ENCODE measurements at places on chromosomes 12 and 14.
A peak's percentile ranks its signal among the peaks of the same experiment; 100 is the strongest.

- DNase-seq, result no peak
Measured at GRCh38 chr12:49031573-49032161, 13.1 kb upstream of the PRKAG1 start.

- no peak for DNase-seq
Measured at GRCh38 chr12:112536367-112536730, 117.6 kb downstream of the PTPN11 start.

- no peak for DNase-seq
Measured at GRCh38 chr12:13141686-13142085, 38.2 kb upstream of the GSG1 start.

DNA sequence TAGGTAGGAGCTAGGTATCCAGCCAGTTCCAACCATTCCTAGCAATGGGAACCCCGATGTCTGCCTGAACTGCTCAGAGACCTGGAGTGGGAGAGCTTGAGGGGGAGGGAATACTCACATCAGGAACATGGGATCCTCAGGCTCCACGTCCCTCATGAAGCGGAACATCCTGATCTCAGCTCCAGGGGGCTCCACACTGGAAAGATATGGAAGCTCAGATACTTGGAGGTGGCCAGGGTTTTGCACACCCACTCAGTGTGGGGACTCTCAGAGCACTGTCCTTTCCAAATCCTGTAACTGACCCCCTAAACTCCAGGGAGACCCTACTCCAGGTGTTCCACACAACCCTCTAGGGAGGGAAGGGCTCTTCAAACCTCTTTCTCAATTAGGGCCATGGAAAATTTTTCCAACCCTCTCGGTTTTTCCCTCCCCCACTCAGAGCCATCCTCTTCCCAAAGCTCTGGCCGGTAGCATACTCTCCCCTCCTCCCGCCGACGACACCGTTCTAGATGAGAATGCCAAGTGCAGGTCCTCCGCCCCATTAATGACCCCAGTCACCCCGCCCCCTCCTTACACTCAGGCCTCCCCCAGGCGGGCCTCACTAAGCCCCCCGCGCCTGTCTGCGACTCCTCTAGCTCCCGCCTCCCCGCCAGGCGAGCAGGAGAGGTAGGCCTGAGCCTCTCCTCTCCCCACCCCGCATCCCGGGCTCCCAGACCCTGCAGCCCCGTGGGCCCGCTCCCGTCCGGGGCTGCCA, 597 bp downstream of the MLF2 start:
- no peak for DNase-seq

DNA sequence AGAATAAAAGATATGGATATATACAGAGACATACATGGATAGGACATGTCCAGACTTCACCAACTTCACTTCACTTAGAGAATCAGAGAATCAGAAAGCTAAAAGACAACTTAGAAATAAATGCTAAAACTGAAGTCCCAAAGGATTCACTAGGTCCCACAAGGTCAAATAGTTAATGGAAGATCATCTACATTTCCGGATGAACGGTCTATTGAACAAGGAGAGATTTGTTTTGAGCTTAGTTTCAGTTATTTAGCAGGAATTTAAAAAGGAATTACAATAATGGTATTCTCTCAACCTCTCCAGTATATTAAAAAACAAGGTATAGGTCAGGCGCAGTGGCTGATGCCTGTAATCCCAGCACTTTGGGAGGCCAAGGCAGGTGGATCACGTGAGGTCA, 187.0 kb downstream of the MED13L start:
- no peak for DNase-seq

DNA sequence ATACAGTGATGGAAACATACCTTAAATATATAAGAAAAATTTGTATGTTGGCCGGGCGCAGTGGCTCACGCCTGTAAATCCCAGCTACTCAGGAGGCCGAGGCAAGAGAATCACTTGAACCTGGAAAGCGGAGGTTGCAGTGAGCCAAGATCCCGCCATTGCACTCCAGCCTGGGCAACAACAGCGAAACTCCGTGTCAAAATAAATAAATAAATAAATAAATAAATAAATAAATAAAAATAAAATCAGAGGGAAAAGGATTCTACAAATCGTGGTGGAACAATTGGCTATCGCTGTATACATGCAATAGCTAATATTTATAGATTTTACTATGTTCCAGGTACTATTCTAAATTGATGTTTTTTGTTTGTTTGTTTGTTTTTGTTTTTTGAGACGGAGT, 1.7 kb upstream of the ATF7 start:
- DNase-seq, result no peak

DNA sequence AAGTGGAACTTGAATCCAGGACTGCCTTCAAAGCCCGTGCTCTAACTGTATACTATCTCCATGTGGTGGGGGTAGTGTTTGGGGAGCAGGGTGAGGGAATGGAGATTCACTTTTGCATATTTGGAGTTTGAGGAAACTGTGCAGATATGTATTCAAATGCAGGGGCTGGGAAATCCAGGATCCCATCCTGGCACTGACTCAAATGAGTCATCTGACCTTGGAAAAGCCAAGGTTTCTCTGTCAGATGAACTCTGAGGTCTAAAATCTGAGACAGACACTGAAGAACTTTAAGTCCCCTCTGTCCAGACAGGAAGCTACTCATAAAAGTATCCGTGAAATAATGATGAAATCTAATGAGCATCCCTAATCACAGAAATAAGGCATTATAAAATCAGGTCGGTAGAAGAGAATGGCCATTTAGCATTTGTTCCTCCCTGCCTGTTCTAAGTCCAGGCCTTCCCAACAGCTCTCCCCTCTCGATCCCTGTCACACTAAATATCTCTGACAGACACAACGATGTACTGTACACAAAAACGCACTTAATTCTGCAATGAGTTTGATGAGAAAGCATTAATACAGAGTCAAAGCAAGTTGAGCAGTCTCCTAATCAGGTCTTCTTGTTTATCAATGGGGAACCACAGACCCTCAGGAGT, 14.4 kb downstream of the NIN start:
- DNase-seq, result no peak

DNA sequence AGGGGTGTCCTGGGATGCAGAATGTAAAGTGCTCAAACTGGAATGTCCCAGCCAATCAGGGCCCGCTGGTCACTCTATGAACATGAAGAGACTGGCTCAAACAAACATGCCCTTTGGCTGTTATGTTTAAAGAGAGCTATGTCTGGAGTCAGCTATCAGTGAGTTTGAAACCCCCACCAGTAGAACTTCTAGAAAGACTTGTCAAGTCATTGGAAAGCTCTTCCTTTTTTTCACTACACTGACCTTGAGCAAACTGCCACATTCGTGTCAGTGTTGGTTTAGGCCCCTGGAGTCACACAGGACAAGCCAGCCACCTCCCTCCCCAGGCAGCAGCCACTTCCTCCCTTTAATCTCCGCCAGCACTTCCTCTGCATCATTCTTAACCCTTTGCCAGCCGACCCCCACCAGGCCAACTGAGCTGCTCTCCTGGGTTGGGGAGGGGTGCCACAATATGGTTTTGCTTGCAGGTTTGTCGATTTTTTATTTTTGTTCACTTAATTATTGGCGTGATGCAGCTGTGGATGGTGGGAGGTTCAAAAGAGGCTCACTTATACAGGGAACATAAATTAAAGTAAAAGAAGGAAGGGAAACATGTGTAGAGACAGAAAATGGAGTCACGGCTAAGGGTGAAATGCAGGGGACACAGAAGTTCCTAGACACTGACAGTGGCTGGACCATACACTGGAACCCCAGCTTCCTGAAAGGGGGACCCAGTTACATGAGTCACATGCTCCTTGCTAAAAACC, 25.3 kb downstream of the CMKLR1 start:
- DNase-seq, result no peak

DNA sequence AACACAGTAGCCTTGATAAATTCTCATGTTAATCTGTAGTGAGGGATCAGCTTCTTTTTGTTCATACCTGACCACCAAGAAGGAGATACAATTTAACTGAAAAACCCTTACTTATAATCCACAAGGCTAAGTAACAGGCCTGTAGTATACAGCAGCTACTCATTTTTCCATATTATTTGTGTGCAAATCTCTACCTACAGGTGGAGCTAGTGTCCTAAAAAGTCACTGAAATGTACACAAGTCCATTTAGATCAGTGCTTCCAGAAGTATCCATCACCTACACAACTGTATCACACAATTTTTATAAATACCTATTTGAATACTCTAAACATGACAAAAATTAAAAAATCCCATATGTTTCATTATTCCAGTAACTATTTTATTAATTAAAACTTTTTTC, 173.2 kb downstream of the SLC35F4 start:
- DNase-seq, result no peak

- no peak for DNase-seq
Measured at GRCh38 chr12:67520606-67521005, 127.9 kb upstream of the DYRK2 start.

- no peak for DNase-seq
Measured at GRCh38 chr12:93403988-93404803, 26.5 kb downstream of the NUDT4 start.

GRCh38 chr12:48060474-48060873, 45.4 kb downstream of the SENP1 start:
- DNase-seq, result no peak

GRCh38 chr12:78239544-78239943, 408.9 kb downstream of the NAV3 start:
- no peak for DNase-seq

- no peak for DNase-seq
Measured at GRCh38 chr14:58963873-58964597, 224.4 kb upstream of the DAAM1 start.

- no peak for DNase-seq
Measured at GRCh38 chr12:52929538-52929937, 19.4 kb upstream of the KRT18 start.

GRCh38 chr12:131049549-131050339, 96.0 kb downstream of the ADGRD1 start:
- no peak for DNase-seq

- DNase-seq, result no peak
Measured at GRCh38 chr12:48165089-48165981, 8.0 kb upstream of the ASB8 start.

DNA sequence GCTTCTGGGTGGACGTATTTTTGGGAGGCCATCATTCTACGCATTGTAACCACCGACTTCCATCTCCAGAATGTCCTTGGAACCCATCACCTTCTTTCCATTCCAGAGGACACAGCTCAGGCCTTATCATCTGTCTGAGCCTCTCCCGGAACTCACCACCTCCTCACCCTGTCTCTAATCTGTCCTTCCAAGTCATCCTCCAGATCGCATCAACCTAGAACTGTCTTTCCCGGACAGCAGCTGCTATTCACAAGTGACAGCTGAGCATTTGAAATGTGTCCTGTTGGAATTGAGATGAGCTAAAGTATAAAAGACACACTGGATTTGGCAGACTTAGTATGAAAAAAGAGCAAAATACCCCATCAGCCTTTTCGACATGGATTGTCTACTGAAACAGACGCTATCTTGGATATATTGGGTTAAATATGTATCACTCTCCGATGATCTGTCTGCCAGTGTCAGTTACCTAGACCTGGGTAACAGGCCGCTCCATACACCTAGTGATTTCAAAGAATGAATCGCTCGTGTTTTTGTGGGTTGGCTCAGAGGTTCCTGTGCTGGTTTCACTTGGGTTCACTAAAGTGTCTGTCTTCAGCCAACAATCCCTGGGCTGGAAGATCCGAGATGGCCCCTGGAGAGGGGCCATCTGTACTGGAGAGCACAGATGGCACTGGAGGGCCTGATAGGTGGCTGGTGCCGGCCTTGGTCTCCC, 104.4 kb upstream of the RFLNA start:
- no peak for DNase-seq

- DNase-seq, result no peak
Measured at GRCh38 chr12:41120211-41120610, 67.9 kb upstream of the PDZRN4 start.

GRCh38 chr12:65278576-65279368, at the start of gene MSRB3:
MSRB3 (plus strand) TSS chr12:65278683; CDS start chr12:65308580, 29,897 bp downstream.
- DNase-seq, result peak; percentile 68

- DNase-seq, result no peak
Measured at GRCh38 chr12:18589316-18589715, 148.5 kb downstream of the PLCZ1 start.

DNA sequence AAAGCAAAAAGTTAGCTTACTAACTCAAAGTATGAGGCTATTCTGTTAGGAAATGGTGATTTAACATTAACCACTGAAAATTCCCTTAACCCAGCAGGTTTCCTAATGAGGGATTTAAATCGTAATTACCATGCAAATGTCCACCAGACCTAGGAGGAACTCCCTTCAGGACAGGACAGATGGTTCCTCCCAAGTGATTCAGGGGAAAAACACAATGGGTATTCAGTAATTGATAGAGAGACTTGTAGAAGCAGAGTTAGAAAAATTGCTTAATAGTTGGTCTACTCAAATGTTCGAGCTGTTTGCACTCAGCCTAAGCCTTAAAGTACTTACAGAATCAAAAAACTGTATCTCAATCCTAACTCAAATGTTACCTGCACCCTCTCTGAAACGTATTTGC, 21.6 kb downstream of the RERGL start:
- DNase-seq, result no peak

DNA sequence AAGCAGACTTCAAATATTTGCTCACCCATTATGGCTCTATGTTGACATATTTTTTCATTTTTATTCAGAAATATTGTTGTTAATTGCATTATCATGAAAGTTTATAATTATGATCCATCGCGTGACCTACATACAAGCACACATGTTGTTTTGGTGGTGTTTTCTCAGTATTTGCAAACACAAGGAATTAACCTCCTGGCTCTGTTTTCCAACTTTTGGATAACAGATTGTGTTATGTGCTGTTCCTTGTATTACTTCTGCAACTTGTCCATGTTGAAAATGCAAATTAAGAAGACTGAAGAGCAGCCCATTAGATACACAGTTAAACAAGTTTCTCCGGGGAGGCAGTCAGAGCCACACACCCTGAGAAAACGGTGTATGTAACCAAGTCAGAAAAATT, 201.2 kb downstream of the SEC23A start:
- DNase-seq, result no peak

DNA sequence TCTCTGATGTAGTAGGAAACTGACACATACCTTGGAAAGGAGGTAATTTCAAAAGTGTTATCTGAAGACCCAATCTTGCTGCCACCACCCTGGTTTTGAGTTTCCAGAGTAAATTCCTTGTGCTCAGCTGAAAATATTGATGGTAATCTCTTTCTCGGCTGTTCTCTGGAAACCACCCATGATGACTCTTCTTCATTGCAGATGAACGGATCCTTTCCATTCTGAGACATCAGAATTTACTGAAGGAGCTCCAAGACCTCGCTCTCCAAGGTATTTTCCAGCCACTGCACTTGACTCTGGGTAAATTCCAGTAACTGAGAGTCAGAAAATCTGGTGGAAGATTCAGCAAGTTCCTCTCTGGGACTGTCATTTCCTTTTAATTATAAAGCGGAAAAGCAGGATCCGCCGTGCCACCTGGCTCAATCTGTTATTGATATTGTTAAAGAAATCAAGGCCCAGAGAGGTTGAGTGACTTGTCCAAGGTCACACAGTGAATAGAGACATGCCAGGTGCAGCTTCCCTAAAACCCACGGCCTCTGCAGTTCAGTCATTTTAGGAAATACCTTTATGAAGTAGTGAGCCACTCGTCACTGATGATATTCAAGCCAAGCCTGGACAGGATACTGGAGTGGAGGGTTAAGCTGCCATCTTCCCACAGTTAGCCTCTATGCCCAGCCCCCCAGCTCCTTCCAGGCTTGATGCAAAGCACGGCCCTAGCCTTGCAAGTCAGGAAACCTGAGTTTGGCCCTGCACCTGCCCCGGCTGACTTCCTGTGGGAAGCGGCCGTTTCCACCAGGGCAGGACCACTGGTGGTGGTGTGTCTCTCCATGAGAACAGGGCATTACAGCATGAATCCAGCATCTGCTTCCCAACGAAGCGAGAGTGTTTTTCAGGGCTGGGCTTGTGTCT, 4.7 kb downstream of the CHGA start:
- DNase-seq, result no peak

Measured in dorsolateral prefrontal cortex (tissue), 122 donors.